ENCODE measurements at places on chromosomes 16 and 17.

- DNase-seq = no peak
Measured at GRCh38 chr16:68421076-68421475, 27.2 kb downstream of the SMPD3 start.

- DNase-seq = no peak
Measured at GRCh38 chr17:3978421-3979289, 14.4 kb upstream of the ATP2A3 start.

DNA sequence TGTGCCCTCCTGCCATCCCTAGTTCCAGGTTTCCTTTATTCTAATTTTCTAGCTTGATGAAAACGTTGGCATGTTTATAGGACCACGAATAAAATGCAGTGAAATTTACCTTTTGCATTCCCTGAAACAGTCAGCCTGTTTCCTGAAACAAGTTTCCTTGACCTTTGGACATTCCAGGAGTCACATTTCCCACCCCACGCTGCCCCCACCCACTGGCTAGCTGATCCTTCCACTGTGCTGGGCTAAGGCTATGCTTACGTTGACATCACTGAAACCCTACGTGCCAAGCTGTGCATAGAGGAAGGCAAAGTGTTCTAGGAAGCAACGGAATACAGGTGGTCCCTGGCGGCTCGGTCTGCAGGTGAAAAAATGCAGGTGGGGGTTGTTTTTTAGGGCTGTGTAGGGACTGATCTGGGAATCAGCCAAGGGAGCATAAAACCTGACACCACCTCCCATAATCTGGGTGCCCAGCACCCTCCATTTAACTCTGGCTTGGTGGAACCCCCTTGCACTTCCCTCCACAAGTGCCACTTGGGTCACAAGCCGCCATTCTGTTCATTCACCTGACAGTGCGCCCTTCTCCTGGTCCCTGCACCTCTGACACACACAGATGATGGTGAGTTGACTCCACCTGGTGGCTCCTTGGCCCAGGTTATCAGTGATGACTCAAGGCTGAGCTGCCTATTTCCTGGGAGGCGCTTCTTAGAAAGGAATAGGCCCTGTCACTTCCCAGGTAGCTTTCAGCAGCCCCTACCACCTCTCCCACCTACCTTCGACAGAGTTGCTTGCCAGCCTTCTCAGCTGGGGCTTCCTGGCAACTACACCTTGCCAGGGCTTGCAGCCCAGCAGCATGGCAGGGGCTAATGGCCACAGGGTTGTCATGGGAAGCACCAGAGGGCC is 83.7 kb downstream of the N4BP1 start:
- DNase-seq = no peak

- no peak for DNase-seq
Measured at GRCh38 chr16:8989099-8989878, 25.6 kb upstream of the USP7 start.

DNA sequence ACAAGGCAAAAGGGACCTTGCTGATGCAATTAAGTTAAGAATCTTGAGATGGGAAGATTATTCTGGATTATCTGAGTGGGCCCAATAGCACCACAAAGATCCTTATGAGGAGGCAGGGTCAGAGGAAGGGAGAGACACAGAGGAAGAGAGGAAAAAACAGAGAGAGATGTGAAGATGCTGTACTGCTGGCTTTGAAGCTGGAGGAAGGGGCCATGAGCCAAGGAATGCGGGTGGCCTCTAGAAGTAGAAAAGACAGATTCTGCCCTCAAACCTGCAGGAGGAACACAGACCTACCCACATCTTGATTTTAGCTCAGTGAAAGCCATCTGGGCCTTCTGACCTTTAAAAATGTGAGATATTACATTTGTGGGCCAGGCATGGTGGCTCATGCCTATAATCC is 8.1 kb upstream of the CPSF4L start:
- no peak for DNase-seq

- DNase-seq = no peak
Measured at GRCh38 chr17:77127735-77128361, 12.9 kb upstream of the SEC14L1 start.

GRCh38 chr16:85037050-85037410 is 9.4 kb downstream of the KIAA0513 start:
- no peak for DNase-seq

GRCh38 chr16:62700426-62701294 is 664.4 kb upstream of the CDH8 start:
- peak; percentile 91 for DNase-seq

GRCh38 chr16:53142823-53143568 is 88.2 kb downstream of the CHD9 start:
- no peak for DNase-seq

DNA sequence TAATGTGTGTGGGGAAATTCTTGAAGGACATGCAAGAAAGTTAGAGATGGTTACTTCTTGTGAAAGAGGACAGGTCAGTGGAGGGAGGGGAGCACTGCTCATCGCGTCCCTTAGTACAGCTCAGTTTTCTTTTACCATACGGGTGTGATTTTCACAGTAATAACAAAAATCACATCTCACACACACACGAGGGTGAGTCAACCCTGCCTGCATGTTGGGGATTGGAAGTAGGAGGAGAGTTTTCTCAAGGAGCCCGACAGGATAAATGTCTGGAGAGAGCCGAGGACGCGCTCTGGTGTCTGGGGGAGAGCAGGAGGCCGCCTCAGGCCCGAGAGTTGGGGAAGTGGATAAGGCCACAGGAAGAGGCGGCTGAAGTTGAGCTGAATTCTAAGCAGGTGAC is 16.4 kb downstream of the PLCD3 start:
- no peak for DNase-seq

- no peak for DNase-seq
Measured at GRCh38 chr17:76640550-76641380, 2.8 kb downstream of the ST6GALNAC1 start.

DNA sequence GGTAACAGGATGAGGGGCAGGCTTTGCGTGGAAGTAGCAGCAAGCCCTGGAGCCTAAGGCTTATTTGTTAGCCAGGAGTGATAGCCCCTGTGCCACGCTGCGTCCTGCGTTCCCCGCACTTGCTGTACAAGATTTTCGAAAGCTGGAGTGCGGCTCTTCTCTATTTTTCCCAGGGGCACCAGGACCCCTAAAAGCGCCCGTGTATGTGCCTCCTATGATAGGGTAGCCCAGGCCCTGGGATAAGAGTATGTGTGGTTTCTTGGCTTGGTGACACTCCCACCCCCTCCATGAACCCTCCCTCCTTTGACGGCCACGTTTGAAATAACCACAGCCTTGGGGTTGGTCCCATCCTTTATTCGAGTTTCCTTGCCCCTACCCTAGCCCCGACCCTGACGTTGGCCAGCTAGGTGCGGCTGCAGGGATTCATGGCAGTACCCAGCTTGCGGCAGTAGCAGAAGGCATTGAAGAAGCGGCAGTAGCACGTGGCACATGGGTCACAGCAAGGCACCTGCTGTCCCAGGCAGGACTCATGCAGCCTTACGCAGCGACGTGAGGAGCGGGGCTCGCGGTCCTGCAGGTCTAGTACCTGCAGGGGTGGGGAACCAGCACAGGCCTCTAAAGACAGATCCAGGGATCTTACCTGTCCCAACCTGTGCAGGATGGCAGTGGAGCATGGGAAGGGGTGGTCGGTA is 968 bp downstream of the AGRP start:
- no peak for DNase-seq

DNA sequence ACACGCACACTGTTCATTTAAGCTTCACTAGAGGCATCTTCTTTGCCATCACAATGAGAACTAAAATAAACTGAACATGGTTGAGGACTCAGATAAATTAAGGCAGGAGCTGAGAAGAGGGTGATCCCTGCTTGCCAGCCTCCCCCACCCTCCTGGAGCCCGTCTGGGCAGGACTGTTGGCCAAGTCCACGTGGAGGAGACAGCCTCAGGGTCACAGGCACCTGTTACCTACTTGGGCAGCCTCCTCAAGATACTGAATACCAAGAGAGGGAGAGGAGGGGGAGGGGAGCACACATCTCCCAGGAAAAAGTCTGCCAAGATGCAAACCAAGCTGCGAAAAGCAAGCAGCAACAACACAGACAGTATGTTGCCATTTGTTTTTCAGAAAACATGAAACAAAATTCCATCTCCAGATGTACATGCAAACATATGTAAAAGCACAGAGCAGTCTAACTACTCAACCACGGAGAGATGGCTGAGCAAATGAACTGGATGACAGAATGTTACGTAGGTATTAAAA is 67.4 kb downstream of the SLC39A11 start:
- no peak for DNase-seq

DNA sequence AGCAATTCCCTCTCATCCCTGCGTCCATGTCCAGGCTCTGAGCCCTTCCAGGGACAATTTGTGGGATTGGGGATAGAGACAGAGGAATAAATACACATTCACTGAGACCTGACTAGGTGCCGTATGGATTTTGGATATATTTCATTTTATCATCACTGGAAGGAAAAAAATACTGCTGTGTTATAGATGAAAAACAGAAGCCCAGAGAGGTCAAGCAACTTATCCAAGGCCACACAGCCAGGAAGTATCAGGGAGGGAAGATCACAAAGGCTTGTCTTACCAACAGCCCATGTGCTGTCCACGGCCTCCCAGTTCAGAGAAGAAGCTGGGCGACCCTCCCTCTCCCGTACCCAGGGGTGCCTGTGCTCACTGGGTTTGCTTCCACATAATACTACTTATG is 6.1 kb upstream of the HAP1 start:
- no peak for DNase-seq

DNA sequence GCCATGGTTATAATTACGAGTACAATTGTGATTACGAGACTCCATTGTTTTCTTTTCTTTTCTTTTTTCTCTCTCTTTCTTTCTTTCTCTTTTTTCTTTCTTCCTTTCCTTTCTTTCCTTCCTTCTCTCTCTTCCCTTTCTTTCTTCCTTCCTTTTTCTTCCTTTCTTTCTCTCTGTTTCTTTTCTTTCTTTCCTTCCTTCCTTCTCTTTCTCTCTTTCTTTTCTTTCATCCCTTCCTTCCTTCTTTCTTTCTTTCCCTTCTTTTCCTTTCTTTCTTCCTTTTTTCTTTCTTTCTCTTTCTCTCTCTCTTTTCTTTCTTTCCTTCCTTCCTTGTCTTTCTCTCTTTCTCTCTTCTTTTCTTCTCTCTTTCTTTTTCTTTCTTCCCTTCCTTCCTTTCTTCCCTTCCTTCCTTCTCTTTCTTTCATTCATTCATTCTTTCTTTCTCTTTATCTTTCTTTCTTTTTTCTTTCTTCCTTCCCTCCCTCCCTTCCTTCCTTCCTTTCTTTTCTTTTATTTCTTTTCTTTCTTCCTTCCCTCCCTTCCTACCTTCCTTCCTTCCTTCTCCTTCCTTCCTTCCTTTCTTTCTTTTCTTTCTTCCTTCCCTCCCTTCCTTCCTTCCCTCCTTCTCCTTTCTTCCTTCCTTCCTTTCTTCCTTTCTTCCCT is 14.1 kb upstream of the NTN1 start:
- no peak for DNase-seq

DNA sequence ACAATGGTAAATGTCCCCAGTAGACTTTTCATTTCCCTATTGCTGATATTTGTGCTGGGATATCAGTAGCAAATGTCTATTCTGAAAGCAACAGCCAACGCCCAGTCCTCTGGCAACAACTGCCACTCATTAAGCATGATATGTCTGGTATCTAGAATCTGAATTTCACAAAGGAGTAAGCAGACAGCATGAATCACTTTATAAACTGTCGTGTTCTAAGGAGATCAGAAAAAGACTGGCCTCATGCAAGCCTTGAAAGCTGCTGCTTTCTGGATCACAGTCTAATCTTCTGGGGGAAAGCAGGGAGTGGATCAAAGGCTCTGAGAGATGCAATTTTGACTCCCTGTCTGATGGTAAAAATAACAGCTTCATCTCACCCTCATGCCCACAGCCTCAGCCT is 153.1 kb upstream of the NOG start:
- no peak for DNase-seq

- no peak for DNase-seq
Measured at GRCh38 chr17:77476931-77477805, 336.4 kb downstream of the SEC14L1 start.

- DNase-seq = no peak
Measured at GRCh38 chr16:87854053-87854906, 15.0 kb downstream of the SLC7A5 start.

DNA sequence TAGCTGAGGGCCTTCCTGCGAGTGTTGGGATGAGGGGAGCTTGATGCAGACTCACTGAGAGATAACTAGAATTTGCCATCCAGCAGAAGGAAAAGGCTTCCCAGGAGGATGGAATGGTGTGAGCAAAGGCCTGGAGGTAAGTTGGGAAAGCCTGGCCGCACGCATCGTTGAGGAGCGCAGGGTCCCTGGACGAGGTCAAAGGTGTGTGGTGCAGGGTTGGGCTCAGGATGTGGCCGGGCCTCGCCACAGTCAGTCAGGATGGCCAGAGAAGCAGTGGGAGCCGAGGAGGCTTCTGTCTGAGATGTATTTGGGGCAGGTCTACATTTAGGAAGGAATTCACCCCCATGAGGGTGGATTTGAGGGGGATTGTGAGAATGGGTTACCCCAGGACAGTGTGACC is 16.4 kb downstream of the DRC3 start:
- no peak for DNase-seq

DNA sequence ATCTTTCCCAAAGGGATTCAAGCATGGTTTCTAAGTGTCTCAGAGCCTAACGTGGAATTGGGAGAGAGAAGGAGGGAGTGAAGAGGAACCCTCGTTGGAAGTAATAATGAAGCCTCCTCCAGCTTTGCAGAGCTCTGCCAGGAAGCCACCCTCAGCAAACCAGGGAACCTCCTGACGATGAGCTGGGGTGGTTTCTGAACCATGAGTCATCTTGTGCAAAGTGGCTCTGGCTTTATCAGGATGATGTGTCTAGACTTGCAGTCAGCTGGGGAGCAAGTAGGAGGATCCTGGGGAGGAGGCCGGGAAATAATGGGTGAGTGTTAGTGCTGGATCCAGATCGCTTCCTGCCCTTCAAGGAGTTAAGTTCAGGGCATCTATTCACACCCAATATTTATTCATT is 191.7 kb upstream of the RBFOX1 start:
- DNase-seq = no peak

DNA sequence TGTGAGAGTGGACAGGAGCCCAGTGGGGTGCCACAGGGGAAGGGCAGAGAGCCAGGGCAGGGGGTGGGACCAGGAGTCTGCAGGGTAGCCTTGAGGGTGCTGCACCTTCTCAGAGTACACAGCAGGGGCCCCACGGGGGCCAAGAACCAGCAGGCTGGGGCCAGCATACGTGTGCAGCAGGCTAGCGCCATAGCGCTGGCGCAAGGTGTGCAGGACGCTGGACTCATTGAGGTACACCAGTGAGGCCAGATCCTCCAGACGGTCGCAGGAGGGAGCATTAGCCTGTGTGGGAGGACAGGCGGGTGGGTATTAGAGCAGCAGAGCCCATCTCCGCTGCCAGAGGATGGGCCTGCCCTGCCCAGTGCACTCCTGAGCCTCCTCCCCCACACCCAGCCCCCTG is 58.8 kb downstream of the MYO18A start:
- DNase-seq = no peak

- DNase-seq = peak; percentile 41
Measured at GRCh38 chr17:82864713-82865248, 25.0 kb upstream of the ZNF750 start.

DNA sequence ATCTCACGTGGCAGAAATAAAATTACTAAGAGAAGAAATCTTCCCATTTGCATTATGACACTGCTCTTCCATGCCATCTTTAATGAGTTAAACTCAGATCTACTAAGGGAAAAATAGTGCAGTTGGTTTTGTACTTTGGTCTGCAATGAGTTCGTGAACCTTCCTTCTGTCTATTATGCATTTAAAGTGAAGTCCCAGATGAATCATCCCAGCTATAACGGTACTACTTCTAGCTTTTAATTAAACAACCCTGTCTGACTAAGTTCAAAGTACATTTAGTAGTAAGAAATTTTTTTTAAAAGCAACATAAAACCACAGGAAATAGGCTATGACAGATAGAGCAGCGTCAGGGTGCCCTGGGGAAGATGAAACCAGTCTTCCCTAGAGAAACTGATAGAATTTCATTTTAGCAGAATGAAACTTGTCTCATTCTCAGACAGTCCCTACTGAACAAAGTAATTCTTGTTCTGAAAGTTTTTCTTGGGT is 1.8 kb downstream of the TMIGD1 start:
- DNase-seq = no peak

All from SK-N-DZ (cell line).